Stimulated activated CD8-positive, alpha-beta memory T cell treated with anti-CD3 and anti-CD28 coated beads, Interleukin-7, amount 100 ng/mL, for 24 hours (primary cell): ENCODE measurements at places on chromosomes 6 and 20.

GRCh38 chr6:96907498-96907897, 9.8 kb upstream of the NDUFAF4 start:
- DNase-seq = no peak

- no peak for DNase-seq
Measured at GRCh38 chr20:884983-885952, 30.9 kb downstream of the ANGPT4 start.

DNA sequence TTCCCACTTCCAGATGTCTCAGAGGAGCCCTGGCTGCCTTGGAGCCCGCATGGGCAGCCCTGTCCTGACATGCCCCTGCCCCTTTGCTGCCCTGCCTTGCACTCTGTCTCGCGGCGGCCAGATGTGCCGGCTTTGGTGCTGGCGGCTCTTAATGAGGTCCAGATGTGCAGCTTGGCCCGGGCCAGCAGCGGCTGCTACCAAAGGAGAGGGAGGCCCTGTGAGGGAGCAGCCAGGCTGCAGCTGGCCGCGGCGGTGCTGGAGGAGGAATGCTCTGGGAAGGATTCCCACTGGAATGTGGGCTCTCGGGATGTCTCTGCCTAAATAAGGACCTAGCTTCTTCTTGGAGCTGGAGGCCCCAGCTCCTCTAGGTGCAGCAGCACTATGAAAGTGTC, 72.4 kb downstream of the FGD2 start:
- no peak for DNase-seq

GRCh38 chr20:17872434-17872833, 96.2 kb downstream of the SNX5 start:
- DNase-seq = no peak

DNA sequence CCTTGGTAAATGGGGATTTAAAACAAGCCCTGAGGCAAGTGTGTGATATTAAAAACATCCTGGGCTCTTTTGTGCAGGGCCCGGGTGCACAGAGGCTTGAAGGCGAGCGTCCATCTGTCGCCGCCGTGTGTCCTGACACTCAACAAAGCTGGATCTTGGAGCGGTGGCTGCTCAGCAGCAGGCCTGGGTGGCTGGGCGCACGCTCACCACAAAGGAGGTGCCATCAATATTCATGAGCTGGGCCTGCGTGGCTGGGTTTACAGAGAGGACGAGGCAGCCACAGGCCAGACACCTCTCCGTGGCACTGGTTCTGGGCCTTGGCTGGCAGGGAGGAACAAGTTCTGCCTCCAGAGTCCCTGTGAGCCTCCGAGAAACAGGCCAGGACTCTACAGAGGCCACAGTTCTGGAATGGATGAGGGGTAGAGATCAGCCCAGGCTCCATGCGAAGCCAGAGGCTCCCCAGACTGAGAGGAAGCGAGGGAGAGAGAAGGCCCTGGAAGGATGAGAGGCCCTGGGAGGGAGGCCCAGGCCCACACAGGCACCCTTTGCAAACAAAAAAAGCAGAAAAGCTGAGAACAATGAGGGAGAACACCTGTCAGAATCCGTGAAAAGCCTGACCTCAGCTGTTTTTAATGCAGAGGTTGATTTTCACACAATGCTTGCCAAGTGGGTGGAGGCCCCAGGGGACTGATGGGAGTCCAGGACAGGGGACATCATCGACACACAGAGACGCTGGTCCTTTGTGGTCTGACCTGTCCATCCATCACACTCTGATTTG, 21.9 kb downstream of the BHLHE23 start:
- DNase-seq = no peak
